ENCODE measurements at places on chromosomes 7 and 10.

GRCh38 chr10:92598321-92598720, 5.4 kb downstream of the KIF11 start:
- DNase-seq: no peak

GRCh38 chr7:133940368-133940767, 186.8 kb upstream of the LRGUK start:
- DNase-seq: no peak

GRCh38 chr10:123149162-123149567, 1.2 kb downstream of the HMX2 start:
- no peak for DNase-seq

DNA sequence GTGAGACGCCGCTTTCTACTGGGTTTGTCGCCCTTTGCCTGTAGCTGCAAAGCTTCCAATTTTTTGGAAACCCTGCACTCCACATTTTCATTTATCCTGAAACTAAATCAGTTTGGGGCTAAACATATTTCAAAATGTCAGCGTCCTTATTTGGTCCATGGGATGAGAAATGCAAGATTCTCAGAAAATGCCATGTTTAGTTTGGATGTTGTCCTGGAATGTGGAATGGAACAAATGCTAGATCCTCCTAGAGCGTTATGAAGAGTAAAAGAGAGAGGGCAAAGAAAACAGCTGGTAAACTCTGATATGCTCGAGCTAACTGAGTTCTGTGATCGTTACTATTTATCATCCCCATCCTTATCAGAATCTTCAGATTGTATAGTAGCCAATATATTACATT, 236.9 kb downstream of the KLF6 start:
- no peak for DNase-seq

DNA sequence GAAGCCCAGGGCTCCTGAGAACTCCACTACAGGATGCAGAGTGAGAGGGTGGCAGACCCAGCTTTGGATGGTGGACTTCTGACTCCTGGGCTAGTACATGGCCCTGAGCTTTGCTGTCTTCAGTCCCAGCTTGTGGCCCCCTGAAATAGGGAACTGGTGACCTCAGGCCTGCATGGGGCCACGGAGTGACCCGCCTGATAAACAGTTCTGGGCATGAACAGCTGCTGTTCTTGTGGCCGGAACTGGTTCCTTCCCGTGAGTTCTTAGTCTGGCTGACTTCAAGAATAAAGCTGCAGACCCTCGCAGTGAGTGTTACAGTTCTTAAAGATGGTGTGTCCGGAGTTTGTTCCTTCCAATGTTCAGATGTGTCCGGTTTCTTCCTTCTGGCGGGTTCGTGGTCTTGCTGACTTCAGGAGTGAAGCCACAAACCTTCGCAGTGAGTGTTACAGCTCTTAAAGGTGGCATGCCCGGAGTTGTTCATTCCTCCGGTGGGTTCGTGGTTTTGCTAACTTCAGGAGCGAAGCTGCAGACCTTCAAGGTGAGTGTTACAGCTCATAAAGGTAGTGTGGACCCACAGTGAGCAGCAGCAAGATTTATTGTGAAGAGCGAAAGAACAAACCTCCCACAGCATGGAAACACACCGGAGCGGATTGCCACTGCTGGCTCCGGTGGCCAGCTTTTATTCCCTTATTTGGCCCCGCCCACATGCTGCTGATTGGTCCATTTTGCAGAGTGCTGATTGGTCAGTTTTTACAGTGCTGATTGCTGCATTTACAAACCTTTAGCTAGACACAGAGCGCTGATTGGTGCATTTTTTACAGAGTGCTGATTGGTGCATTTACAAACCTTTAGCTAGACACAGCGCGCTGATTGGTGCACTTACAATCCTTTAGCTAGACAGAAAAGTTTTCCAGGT, 268.0 kb downstream of the ZEB1 start:
- DNase-seq: no peak

GRCh38 chr10:91893051-91893450, 16.2 kb downstream of the FGFBP3 start:
- DNase-seq: no peak

GRCh38 chr7:51482976-51483375, 166.4 kb upstream of the COBL start:
- DNase-seq: no peak

GRCh38 chr10:21534604-21535493, 817 bp downstream of the MLLT10 start:
- DNase-seq: no peak

DNA sequence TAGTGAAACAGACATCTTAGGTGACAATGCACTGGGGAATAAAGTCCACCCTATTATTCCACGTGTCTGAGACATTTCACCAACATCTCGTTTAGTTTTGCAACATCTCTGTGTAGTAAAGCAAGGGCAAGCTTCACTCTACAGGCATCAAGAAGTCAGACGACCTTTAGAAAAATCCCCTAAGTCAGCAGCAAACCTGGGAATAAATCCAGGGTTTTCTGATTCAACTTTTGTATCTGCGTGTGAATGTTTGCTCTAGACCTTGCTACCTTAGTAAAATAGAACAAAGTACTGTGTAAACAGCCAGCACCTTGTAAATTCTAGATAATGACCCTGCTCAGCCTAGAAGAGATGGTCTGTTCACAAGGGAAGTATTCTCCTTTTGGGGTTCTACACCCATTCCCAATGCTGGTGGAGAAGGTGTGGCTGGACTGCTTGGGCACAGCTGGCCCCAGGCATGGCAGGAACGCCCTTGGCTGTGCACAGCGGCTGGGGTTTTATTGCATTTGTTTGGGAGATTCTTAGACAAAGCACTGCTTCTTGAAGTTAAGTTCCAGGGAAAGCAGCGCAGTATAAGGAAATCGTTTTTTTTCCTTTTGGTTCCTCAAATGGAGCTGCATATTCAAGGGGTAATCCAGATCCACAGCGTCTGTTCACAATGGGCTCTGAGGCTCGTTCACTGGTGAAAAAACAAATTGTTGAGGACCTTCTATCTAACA, 38.3 kb upstream of the GALNTL5 start:
- DNase-seq: no peak

DNA sequence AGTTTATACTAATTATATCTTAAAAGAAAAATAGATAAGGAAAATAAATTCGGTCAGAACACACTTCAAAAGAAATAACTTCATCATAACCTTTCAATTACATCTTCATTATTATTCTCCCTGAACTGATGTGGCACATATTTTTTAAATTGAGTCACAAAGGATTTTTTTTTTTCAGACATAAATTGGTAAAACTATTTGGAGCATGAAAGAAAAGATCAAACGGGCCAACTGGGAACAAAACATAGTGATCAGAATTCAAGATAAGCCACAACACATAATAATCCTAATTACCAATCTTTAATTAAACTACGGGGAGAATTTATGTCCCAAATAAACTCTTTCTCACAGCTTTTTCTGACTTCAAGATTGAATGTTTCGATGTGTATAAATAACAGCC, 258.2 kb upstream of the MAGI2 start:
- no peak for DNase-seq

GRCh38 chr7:93055543-93056107, 62.2 kb downstream of the SAMD9 start:
- DNase-seq: no peak

GRCh38 chr7:284762-285722, 4.9 kb upstream of the FOXL3 start:
- no peak for DNase-seq

GRCh38 chr7:33873981-33874750, 31.2 kb upstream of the BMPER start:
- DNase-seq: no peak

DNA sequence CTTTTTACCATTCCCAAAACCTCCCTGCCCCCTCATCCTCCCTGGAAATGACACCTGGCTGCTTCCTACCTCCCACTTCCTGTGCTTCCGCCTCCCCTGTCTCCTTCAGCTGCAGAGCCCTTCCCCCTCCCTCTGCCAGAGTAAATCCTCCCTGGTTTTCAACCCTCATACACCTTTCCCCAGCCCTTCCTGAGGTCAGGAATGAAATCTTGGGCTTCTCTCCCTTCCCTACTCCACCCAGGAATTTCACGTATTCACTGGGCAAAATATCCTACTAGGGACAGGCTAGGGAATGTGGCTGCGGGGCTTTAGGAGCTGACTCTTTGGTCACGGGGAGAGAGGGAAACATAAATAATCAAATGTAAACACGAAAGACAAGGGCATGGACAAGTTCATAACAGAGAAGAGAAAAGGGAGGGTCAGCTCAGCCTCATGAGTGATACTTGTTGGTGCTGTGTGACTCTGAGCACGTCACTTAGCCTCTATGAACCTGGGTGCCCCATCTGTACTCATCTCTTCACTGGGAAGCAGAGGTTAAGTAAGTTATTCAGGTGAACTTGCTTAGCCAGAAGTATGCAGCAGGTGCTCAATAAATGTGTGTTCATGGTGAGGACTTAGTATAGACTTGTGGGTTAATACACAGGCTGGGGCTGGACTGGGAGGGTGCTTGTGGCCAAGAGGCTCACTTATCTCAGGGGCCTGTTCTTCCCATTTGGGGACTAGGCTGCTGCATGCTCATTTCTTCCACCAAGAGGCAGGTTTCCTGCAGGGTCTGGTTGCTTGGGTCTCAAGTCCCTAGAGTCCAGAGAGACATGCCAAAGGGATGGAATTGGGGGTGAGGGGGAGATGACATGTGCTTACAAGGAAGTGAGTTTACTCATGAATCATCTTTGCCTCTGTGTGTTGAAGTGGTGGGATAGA, 10.0 kb upstream of the DUSP5 start:
- DNase-seq: no peak

DNA sequence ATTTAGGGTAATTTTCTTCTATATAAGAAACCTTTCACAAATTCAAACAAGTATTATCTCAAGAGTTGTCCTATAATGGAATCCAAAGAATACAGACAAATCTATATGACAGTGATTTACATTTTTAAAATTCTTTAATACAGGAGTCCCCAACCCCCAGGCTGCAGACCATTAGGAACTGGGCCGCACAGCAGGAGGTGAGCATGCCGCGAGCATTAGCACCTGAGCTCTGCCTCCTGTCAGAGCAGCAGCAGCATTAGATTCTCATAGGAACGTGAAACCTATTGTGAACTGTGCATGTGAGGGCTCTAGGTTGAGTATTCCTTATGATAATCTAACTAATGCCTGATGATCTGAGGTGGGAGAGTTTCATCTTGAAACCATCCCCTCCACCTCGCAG, 37.7 kb downstream of the SNX13 start:
- DNase-seq: no peak

DNA sequence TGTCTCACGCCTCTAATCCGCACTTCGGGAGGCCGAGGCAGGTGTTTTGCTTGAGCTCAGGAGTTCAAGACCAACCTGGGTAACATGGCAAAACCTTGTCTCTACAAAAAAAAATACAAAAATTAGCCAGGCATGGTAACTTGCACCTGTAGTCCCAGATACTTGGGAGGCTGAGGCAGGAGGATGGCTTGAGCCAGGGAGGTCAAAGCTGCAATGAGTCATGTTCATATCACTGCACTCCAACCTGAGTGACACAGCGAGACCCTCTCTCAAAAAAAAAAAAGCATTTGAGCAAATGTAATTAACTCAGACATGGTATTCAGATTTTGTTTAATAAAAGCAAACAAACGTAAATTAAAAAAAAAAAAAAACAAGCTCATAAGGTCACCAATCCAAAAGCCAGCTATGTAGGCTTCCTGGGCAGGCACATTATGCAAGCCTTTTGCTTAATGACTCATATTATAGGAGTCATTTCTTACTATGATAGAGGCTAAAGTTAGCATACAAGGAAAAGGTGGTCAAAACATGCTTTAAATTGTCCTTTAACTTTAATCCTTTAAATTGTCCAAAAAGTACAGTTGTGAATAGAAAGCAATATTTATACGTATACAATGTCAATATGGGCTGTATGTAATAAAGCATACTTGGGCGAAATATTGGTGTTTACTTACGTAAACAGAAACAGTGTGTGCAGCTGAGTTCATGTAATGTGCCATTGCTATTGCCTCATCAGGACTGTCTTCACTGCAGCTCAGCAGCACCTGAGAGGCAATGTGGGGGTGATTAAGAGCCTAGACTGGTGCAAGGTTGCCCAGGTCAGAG, 13.0 kb downstream of the AKR1D1 start:
- DNase-seq: no peak

DNA sequence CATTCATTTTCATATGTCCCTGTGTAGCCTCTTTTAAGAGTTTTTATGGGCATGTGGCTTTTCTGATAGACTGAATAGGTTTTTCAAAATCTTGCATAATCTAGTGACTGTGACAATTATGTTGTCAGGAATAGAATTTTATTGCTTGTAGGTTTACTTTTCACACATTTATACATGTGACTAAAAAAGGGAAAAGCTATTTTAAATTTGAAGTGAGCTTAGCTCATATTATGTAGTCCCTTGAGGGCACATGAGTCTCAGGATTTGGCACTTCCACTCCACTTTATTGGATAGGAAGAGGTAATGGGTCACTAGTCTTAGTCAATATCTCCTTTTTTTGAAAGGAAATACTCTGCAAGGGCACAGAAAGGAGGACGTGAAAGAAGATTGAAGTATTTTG, 247.3 kb downstream of the SUGCT start:
- no peak for DNase-seq

DNA sequence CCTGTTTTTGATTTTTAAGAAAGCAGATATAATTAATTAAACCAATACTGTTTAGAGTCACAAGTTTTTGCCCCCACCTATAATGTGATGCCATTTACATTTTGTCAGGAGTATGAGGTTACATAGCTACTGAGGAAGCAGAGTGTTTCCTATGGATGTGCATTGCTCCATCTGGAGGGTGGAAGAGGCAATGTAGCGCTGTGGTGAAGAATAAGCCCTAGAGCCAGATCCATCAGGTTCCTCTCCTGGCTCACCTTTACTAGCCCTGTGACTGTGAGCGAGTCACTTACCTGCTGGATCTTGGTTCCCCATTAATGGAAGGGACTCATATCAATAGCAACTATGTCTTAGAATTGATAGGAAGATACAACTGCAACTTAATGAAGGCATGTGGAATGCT, 216.0 kb downstream of the GPAM start:
- no peak for DNase-seq

DNA sequence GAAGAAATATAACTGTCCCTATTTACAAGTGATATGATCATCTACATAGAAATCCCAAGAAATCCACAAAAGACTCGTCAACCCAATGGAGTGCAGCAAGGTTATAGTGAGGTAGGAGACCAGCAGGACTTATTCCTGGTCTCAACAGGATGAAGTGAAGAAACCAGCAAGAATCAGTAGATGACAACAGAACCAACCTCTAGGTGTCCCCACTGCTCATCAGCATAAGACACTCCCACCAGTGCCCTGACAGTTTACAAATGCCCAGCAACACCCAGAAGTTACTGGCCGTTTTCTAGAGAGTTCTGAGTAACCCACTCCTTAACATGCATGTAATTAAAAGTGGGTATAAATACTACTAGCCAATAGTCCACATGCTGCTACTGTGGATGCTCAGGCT, 470.5 kb upstream of the LRRTM3 start:
- DNase-seq: no peak

GRCh38 chr7:135234727-135235126, 1.1 kb downstream of the STRA8 start:
- no peak for DNase-seq

GRCh38 chr7:155104913-155105312, 34.8 kb downstream of the HTR5A start:
- no peak for DNase-seq

- DNase-seq: no peak
Measured at GRCh38 chr10:88450201-88450600, 132.9 kb downstream of the RNLS start.
